Choroid plexus epithelial cell (primary cell): ENCODE measurements at places on chromosomes 4 and X.
A peak's percentile ranks its signal among the peaks of the same experiment; 100 is the strongest.

GRCh38 chrX:74382613-74383012 is 38.7 kb upstream of the SLC16A2 start:
- peak; percentile 73 for DNase-seq

DNA sequence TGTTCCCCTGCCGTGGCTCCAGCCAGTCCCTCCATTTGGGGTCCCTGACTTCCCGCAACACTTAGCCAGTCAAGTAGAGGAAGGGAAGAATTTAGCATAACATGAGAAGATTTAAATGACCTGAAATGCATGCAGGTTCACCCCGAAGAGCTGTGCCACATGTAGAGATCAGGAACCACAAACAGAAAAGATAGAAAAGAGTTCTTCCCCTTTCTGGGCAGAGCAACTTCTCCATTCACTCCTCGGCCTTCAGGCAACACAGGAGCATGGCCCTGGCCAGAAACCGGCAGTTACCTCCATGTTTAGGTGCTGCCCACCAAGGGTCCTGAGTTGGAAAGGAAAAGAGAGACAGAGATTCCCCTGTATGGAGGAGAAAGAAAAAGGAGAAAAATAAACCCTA is 5.2 kb downstream of the NLRP2B start:
- no peak for DNase-seq

GRCh38 chr4:1021386-1022050 is 10.1 kb downstream of the FGFRL1 start:
- no peak for DNase-seq

DNA sequence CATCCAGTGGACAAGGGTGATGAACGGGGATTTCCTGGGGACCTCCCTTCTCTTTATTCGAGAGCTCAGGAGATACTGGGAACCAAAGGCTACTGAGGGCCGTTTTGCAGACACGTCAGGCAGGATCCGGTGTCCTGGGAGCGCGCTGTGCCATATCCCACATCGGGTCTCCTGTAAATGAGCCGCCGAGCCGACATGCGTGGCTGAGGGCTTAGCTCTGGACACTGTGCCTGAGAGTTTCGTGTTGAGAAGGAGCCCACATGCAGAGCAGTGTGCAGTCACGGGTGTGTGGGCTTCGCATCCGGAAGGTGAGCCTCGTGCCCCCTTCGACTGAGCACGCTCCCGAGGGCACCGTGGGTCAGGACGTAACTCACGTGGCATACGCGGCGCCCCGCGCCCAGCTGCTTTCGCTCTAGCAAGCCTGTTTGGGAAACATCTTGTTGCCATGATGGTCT is 28.5 kb upstream of the HGFAC start:
- DNase-seq: no peak

- no peak for DNase-seq
These were observed 127.4 kb upstream of the FTHL17 start for GRCh38 chrX:31199056-31199839.

- DNase-seq: peak; percentile 80
These were observed 390.7 kb downstream of the MAPK10 start for GRCh38 chr4:85968945-85969819.

- no peak for DNase-seq
These were observed 17.9 kb downstream of the GNRHR start for GRCh38 chr4:67736262-67736661.

DNA sequence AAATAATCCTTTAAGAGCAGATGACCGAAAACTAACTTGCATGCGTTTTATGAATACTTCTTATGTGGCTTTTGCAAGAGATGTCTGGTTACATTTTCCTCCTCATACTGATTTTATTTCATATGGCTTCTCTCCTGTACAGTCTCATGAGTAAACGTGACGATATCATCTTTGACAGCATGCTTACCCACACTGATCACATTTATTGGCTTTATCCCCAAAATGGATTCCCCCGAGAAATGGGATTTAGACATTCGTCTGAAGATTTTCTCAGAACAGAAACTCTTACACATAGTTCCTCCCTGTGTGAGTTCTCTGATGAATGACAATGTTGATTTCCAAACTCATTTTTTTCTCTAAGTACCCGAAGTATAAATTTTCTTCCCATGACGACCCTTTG is 939.7 kb upstream of the LCORL start:
- no peak for DNase-seq

- DNase-seq: no peak
These were observed 27.2 kb upstream of the SLC34A2 start for GRCh38 chr4:25628451-25628850.

- DNase-seq: peak; percentile 50
These were observed 1.4 kb downstream of the PRKG2 start for GRCh38 chr4:81213671-81214070.
